ENCODE measurements at places on chromosomes 4 and X. TPM values are rescaled to one million over a fixed set of nuclear protein-coding genes. Genes with fewer than 3 reads are reported as not detected.

DNA sequence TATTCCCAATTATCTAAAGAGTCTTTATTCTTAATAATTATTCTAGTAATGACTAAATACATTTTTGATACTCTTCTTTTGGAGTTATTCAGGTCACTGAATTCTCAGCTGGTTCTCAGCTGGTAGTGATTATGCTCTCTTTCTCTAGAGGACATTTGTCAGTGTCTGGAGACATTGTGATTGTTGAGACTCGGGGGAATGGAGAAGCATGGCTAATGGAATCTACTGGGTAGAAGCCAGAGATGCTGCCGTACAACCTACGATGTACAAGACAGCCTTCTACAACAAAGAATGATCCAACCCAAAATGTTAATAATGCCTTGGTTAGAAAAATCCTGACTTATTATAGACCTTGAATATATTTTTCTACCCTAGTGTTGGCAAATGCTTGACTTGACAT lies 149.2 kb upstream of the ANKRD50 start:
- DNase-seq = no peak

Gene HNRNPD
- polyA plus RNA-seq = 525 TPM

Gene TDO2
- 2.0 TPM for polyA plus RNA-seq

Gene IBSP
- polyA plus RNA-seq = not detected

Gene CMC4
- 9.7 TPM for polyA plus RNA-seq

Gene NEUROG2
- not detected for polyA plus RNA-seq

- peak; percentile 82 for DNase-seq
Measured at GRCh38 chr4:185811509-185812364, at the start of gene SORBS2. Gene SORBS2 (minus strand): TSS chr4:185812194. CDS start chr4:185690571, 121,623 bp downstream.

GRCh38 chr4:38138363-38138762 lies 178.2 kb downstream of the PTTG2 start:
- no peak for DNase-seq

DNA sequence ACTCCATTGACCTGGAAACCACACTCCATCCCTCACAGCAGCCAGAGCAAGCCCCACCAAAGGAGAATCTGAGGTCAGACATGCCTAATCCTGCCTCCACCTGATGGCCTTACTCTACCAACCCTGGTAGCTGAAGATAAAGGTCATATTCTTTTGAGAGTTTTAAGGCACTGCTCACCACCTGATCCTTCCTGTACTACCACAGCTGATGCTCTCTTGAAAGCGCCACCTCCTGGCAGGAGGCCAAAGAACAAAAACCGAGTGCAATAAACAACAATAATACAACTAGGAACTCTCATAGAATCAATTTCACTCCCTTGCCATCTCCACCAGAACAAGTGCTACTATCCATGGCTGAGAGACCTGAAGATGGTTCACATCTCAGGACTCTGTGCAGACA lies 301.6 kb downstream of the NAF1 start:
- no peak for DNase-seq

Gene HNRNPDL
- 535 TPM for polyA plus RNA-seq

Gene XK
- polyA plus RNA-seq = 1.1 TPM

DNA sequence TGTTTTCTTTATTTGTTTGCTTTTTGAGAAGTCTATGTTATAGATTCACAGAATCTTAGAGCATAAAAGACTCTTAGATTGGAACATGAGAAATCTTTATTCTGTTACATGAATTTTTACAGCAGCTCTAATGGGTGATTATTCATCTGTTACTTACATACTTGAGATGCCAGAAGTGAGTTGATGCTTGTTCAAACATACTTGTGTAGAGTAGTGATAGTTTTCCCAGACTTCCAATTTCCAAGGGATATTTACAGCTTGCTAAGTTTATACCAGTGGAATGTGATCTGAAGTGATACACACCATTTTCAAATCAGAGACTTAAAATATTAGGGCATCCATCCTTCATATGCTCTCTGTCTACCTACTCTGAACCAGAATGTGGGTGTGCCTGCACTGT lies 252.9 kb upstream of the SMIM31 start:
- no peak for DNase-seq

Gene ITGB1BP2
- polyA plus RNA-seq = 1.6 TPM

DNA sequence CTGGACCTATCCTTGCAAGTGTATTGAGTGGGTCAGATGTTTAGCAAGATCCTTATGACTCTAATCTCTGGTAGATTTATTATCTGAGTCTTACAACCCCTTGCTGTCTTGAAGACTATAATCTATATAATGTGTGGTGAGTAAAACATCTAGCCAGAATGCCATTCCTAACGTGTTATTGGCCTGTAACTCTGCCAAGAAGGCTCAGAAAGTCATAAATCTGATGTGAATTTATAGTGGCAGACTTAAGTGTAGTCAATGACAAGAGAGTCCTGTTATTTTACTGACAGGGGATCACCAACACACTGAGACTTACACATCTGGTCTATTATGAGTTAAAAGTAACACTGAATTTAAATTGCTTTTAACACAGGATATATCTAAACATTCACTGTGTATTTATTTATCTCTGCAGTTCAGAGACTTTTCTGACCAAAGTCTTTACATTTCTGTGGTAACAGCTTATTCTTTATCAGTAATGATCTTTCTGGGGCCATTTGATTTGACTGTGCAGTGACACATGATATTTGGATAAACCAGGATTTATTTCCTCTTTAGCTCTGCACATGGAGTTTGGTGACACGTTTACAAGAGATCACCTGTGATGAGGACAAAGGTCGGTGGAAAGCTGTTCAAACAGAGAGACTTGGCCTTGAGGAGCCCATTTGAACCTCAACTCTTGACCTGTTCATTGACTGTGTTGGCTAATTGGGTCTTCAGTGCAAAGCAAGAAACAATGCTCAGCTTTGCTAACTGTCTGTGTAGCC lies 415.8 kb downstream of the STIM2 start:
- no peak for DNase-seq

Gene IQCM
- polyA plus RNA-seq = not detected

Gene TAF7L
- polyA plus RNA-seq = 0.50 TPM

- DNase-seq = no peak
Measured at GRCh38 chr4:106186201-106186600, 129.8 kb downstream of the TBCK start.

DNA sequence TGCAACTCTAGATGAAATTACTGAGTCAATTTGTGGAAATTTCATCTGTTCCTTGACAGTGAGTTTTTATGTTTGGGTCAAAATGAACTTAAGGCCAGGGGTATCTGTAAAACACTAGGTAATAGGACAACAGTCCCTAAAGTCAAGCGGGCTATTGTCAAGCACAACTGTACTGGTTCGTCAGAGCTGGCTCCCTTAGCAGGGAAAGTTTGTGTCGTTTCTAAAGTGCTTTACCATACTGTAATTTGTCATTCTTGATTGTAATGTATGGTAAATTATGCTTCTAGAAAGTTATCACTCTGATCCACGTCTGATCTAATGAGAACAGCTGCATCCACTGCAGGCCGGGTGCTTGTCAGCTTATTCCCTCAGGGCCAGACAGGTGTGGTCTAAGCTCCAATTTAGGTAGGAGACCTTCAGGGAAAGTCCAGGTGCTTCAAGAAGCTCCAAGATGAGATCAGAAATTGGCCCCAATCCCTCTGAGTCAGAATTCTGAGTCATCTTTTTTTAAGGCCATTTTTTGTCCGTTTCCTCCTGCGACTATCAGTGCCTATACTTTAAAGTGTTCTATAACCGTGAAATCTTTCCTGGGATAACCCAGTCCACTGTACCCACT lies 92.2 kb downstream of the PALLD start:
- no peak for DNase-seq

Gene SLC10A7
- 13.3 TPM for polyA plus RNA-seq

DNA sequence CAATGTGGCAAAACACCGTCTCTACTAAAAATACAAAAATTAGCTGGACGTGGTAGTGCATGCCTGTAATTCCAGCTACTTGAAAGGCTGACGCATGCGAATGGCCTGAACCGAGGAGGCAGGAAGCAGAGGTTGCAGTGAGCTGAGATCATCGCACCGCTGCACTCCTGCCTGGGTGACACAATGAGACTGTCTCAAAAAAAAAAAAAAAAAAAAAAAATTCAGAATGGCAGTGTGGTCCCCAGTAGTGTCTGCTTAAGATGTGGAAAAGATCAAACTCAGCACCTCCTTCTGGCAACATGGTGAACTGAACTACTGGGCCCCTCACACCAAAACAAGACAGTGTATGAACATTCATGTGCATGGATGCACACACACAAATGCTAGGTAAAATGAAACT lies 32.2 kb downstream of the SMS start:
- DNase-seq = no peak

- DNase-seq = no peak
Measured at GRCh38 chrX:105972690-105973386, 65.7 kb downstream of the SERPINA7 start.

DNA sequence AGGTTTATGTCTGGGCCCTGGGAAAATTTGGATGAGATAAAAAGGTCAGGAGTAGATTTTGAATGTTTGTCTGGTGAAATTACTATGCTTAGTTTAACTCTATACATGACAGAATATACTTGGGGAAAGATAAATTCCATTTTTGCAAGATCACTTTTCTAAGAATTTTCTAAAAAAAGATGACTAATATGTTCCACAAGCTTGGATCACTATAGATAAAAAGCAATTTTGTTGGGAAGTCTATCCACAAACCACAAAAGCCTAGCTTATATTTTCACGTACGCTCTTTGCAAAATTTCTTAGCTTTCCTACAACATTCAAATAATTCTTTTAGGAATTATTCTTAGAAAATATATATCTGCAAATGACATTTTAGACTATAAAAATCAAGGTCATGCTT lies 20.6 kb upstream of the COQ2 start:
- no peak for DNase-seq

DNA sequence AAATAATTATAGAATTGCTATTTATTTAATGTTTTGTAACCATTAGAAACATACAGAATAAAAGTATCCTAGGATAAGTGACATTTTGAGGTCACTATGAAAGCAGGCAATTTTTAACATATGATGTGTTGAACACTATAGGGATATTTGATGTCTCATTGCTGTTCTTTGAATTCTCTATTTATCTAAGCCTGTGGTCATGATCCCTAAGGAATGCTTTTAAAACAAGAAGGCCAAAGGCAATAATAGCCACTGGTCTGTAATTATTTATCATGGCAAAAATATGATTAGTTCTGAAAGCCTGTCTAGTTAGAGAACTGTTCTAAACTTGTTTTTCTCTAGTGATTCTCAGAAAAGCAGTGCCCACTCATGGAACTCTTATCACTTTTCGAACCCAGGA lies 186.6 kb downstream of the RPA4 start:
- DNase-seq = no peak

GRCh38 chr4:74364256-74364651 lies 691 bp upstream of the EREG start:
- no peak for DNase-seq

GRCh38 chr4:182126603-182127002 lies 116.6 kb upstream of the TENM3 start:
- no peak for DNase-seq

Gene CWH43
- 5.6 TPM for polyA plus RNA-seq

Gene SPANXN5
- not detected for polyA plus RNA-seq

Gene SLC25A5
- polyA plus RNA-seq = 322 TPM

Data from renal pelvis (tissue), 12 donors.